Ecto neural progenitor cell (in vitro differentiated cells): ENCODE measurements at places on chromosomes 11 and 22.

GRCh38 chr11:8911029-8911823 lies at the start of gene AKIP1:
AKIP1 (plus strand) TSS chr11:8911189; CDS start chr11:8911450, 261 bp downstream.
- DNase-seq, result peak; percentile 98

DNA sequence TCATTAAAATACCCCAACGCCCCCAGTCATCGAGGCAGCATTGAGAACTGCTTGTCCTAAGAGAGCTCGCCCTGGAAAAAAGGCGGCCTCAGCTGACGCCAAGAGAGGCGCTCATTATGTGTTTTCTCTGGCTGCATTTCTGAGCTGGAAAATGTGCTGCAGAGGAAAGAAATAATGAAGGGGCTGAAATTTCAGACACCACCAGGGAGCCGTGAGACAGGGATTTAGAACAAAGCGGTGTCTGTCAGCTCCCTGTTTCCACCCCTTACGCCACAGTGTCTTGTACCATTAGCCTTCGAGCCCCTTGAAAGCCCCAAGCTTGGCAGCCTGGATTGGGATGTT lies 14.4 kb downstream of the USH1C start:
- DNase-seq, result no peak

DNA sequence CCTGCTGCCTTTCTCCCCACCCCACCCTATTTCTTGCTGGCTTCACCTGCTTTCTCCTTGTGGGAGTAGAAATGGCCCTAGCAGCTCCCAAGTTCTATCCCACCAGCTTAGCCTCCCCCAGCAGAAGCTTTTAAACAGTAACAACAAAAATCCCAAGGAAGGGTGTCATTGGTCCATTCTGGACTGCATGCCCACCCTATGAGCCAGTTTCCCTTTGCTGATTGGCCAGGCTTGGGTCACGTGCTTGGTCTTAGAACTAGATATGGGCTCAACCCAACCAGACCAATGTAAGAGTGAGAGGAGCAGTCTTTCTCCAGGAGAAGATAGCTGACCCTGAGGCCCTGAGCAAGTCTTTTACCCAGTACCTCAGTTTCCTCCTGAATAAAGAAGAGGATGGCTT lies 2.3 kb downstream of the MTFP1 start:
- no peak for DNase-seq

DNA sequence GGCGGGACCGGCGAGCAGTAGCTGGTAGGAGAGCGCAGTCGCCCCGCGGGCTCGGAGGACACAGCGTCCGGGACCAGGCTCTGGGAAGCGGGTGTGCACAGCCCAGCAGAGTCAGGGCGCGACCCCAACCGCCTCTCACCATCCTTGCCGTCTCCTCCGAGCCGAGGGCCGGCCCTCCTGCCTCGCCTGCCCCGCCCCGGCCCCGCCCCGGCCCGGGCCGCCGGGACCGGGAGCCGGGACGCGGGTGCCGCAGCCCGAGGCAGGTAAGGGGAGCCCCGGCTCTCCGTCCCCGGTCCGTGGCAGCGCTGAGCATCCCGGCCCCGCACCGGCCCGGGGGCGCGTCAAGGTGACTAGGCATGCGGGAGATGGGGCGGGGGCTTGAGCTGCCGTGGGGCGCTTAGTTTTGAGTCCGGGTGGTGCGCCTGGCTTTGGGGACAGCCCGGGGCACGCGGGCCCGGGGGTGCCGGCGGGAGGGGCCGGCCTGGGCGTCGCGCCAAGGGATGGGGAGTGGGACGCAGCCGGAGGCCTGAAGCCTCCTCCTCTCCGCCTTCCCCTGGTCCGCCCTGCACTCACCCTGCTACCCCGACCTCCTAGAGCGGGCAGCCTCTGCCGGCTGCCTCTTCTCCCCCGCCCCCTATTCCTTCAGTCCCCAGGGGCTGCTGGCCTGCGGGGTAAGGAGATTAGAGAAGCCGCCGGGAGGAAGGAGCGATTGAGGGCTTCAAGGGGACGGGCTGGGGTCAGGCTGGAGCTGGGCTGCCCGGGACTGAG lies at the start of gene ABCG4:
Gene ABCG4 (plus strand): TSS at position 35 of the 768 bp plus-strand sequence. CDS start 914 bp downstream, outside the sequence.
- peak; percentile 73 for DNase-seq

- DNase-seq, result no peak
Observed at GRCh38 chr22:32076761-32077084, 33.7 kb downstream of the SLC5A1 start.

GRCh38 chr11:115693002-115693401 lies 188.8 kb upstream of the CADM1 start:
- DNase-seq, result no peak

GRCh38 chr11:118263695-118264568 lies at the start of gene MPZL2:
MPZL2 (minus strand) TSS chr11:118264297; CDS start chr11:118264153, 144 bp downstream.
- DNase-seq, result peak; percentile 55

DNA sequence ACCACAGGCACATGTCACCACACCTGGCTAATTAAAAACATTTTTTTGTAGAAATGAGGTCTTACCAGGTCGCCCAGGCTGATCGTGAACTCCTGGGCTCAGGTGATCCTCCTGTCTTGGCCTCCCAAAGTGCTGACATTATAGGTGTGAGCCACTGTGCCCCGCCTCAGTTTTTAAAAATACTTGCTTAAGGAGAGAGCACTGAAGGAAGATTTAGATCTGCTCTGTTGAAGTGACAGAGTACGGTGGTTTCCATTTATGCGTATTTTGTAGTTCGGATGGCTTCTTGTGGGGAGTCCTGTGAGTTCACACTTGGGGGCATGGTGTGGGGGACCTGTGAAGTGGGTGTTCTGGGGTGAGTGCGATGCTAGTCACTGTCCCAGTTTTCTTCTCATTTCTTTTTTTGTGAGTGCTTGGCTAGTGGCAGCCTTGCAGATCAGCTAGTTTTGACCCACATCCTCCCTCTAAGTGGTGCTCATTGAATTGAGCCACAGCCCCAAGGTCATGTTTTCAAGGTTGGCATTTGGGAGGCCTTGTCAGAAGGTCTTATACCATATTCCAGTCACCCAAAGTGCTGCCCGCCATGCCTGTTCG lies 31.5 kb downstream of the PTPRJ start:
- no peak for DNase-seq

DNA sequence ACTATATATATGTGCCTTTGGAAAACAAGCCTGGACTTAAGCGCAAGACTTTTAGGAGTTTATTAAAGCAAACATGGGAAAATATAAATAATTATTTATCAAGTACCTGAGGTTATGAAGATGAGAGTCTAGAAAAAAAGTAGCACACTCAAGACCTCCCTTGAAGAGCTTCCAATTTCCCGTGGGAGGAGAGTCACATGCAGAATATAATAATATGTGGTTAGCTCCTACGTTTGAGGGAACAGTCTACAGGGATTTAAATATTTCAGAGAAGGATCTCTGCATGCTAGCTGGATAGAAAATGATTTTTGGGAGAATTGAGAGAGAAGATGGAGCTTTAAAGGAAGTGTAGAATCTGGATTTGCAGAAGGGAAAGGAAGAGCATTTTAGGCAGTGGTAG lies 183.8 kb downstream of the SWAP70 start:
- no peak for DNase-seq

DNA sequence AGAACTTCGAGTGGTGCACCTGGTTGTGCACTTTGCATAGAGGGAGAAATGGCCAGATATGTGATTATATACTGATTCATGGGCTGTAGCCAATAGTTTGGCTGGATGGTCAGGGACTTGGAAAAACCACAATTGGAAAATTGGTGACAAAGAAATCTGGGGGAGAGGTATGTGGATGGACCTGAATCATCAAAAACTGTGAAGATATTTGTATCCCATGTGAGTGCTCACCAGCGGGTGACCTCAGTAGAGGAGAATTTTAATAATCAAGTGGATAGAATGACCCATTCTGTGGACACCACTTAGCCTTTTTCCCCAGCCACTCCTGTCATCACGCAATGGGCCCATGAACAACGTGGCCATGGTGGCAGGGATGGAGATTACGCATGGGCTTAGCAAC lies 48.0 kb upstream of the NARS2 start:
- DNase-seq, result no peak

DNA sequence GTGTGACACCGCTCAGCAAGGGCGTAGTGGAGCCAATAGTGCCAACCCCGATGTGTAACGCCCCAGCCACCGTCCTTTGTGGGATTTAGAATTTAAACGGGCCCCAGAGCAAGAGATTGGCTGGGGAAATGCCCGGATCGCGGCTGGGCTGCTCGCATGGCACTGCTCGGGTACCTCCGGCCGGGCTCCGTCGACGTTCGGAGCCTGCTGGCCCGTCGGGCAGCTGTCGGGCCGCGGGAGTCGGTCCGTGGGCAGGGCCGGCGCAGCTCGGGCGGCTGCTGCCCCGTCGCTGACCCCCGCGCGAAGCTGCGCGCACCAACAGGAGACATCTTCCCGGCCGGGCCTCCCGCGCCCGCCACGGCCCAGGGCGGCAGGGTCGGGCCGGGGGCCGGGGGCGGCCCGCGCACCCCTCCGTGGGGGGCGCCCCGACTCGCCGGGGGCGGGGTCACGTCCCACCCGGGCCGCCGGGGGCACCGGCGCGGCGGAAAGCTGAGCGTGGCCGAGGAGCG lies 1.3 kb upstream of the KDM2A start:
- DNase-seq, result peak; percentile 71

DNA sequence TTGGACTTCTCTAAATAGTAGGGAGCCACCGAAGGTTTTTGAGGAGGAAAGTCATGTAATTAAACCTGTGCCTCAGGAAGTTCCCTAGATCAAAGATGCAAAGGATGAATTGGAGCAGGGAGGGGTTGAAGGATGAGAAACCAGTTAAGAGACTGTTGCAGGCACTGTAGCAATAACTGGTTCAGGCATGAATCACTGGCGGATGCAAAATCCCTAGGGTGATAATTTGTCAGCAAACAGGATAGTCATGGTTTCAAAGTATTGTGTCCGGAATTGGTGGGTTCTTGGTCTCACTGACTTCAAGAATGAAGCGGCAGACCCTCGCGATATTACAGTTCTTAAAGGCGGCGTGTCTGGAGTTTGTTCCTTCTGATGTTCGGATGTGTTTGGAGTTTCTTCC lies 19.9 kb downstream of the TRIOBP start:
- DNase-seq, result no peak

DNA sequence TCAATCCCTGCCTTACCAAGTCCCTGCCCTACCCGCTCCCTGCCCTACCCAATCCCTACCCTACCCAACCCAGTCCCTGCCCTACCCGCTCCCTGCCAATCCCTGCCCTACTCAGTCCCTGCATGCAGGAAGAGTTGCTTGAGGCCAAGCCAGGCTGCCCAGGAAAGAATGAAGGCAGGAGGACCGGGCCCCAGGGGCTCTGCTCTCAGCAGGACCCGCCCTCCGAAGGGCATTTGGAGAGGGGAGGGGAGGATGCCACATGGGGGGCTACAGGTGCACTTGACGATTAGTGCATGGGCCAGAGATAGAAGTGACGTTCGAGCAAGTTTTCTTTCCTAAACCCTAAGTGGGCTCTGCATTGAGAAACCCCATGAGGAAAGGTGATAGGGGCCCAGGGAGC lies 581.2 kb downstream of the TBC1D22A start:
- DNase-seq, result no peak

GRCh38 chr11:820655-821511 lies 2.2 kb downstream of the PNPLA2 start:
- DNase-seq, result no peak

DNA sequence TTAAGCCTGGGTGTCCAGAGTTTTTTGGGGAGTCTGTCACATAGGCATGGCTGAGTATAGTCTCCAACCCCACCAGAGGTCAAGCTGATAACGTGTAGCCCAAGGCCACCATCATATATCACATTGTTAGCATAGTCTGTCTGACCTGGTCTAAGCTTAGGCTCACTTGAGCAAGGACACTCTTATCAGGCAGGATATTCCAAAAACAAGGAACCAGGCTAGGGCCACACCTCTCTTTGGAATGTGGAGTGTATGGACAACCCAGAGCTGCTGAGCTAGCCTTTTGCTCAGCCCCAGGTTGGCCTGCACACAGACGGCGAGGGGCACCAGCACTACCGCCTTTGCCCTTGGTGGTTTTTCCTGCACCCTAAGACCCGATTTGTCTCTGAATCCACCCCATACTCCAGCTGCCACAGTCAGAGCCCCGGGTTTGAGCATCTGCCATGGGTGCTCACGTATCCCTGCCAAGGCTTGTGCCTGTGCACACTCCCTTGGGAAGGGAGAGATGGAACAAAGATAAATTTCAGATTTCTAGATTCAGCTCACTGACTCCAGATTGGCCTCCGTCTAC lies 7.2 kb downstream of the SNAP29 start:
- DNase-seq, result no peak

GRCh38 chr22:44594951-44595350 lies 96.9 kb upstream of the RTL6 start:
- peak; percentile 77 for DNase-seq

DNA sequence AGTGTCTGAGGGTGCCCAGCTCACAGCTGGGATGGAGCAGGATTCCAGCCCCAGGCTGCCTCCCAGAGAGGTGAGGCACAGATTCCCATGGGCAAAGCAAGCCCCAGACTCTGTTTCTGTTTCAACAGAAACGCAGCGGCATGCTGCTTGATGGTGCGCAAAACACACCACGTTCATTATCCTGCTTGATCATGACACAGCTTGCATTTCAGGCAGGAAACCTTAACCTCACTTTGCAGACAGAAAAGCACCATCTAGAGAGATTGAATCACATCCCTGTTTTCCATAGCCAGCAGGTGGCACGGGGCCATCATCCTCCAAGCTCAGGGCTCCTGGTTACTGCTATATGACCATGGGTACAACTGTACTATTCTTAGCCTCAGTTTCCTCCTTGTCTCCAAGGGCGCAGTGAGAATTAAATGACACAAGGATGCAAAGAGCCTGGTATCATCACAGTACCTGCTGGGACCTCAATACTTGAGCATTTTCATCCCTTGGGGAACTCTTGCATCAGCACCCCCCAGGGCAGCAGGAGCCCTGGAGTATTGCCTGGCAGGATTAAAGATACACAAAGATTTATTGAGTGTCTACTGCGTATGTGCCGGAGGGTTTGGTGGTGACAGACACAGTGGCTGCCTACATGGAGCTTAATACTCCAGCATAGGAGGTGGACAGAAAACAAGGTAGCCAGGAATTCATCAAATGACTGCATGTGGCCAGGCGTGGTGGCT lies 110.0 kb downstream of the TP53I11 start:
- no peak for DNase-seq

- no peak for DNase-seq
Observed at GRCh38 chr11:31856248-31856647, 45.1 kb upstream of the PAX6 start.

DNA sequence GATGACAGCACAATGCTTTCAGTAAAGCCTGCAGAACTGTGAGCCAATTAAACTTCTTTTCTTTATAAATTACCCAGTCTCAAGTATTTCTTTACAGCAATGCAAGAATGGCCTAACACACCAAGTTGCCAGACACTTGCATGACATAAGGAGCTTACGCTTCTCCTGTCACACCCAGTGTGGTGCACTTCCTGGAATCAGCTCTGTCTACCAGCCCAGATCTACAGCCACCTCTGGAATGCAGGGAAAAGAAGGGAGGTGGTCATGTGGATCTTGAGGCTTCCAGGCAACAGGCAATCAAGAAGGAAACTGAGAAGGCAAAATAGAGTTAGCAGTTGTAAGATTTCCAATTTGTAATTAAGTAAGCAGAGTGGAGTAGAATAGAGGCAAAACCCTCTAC lies 37.4 kb upstream of the SESN3 start:
- no peak for DNase-seq

DNA sequence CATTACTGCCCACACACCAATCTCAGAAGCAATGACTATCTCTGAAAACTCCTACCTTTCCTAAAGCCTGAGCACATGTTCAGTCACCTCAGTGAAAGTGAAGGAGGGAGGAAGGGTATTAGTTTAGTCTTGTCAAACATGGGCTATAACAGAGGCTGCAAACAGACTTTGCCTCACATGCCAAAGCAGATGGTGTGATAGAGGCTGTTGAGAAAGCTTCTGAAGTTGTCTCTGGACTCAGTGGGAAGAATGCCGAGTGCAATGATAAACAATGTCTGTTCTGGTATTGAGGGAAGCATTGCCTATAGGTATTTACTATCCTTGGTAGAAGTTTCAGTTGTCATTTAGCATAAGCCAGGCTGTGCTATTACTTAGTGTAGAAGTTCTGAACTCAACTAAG lies 314.5 kb upstream of the CCDC90B start:
- no peak for DNase-seq

- no peak for DNase-seq
Observed at GRCh38 chr11:124879493-124880289, 14.5 kb downstream of the ROBO3 start.
